CD4-positive, CD25-positive, alpha-beta regulatory T cell (primary cell): ENCODE measurements at places on chromosomes 3 and 15. TPM values are rescaled to one million over a fixed set of nuclear protein-coding genes. Genes with fewer than 3 reads are reported as not detected.

DNA sequence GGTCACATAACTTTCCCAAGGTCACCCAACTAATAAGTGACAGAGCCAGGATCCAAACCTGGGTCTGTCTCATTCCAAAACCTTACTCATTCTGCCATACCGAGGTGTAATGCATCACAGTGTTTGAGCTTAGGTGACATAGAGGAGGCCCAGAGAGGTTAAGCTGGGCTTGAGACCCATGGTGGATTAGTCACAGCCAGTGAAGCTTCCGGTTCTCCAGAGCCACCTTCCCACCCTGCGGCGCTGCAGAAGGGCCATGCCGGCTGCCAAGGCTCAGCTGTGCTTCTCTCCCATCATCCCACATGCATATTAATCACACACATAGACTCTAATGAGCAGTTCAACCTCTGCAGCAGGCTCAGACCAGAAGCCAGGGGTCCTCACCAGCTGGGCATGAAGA is 42.2 kb downstream of the SPSB4 start:
- DNase-seq: no peak

ROPN1 gene
- polyA plus RNA-seq: not detected

DNA sequence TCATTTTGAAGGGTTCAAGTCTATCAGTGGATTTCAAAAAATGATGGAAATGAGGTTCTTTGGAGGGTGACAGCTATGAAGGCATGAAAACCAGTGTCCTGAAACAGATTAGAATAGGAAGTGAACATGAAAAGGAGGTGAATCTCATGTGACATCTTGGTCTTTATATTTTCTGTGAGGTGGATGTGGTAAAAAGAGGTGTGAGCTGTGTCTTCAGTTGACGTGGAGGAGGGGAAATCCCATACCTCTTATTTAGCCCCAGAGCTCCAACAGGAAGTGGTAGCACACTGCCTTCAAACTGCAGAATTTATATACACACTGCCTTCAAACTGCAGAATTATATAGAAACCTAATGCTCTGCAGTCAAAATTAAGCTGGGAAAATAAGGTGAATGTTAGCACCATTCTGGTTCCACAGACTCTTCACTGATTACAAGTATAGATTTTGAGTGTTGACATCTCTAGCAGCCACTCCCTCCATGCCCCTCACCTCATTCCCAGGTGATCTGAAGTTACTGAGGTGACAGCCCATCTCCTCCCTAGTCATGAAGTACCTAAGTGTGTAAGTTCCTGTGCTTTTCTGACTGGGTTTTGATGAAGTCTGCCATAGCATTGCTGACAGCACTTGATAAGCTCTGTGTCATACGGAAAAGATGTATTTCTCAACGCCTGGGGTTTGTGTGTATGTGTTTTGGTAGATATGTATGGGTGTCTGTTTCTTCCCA is 2.7 kb downstream of the RAB8B start:
- DNase-seq: peak; percentile 63

SYNM gene
- polyA plus RNA-seq: not detected

DNA sequence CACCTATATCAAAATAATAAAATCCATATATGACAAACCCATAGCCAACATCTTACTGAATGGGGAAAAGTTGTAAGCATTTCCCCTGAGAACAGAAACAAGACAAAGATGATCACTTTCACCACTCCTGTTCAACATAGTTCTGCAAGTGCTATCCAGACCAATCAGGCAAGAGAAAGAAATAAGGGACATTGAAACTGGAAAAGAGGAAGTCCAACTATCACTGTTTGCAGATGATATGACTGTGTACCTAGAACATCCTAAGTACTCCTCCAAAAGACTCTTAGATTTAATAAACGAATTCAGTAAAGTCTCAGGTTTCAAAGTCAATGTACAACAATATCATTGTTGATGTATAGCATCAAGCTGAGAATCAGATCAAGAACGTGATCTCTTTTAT is 35.6 kb upstream of the FGF7 start:
- no peak for DNase-seq

GRCh38 chr3:42823351-42823750 is 14.1 kb downstream of the ACKR2 start:
- no peak for DNase-seq

DNA sequence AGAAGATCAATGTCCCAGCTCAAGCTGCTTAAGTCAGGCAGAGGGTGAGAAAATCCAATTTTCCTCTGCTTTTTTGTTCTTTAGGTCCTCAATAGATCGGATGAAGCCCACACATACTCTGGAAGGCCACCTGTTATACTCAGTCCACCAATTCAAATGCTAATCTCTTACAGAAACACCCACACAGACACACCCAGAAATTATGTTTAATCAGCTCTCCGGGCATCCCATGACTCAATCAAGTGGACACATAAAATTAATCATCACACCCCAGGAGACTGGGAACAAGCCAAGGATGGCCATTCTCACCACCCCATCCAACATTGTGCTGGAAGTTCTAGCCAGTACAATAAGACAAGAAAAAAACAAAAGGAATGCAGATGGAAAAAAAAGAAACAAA is 67.8 kb upstream of the SLC24A5 start:
- DNase-seq: no peak

DNA sequence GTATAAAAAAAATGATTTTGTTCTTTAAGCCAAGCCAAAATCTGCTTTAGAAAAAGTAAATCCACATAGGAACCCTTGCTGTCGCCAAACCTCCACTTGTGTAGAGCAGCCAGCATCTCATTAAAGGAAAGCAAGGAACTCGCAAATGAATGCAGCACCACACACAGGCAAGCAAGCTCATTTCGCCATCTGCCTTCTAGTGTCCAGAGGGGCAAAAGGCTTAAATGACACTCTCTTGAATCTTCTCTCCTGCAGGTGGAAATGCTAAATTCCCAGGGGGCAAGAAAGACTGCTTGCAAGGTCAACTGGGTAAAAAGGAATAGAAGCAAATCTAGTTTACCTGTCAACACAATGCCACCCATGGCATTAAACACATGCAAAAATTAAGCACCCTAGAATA is 2.4 kb downstream of the MB21D2 start:
- no peak for DNase-seq

- no peak for DNase-seq
Measured at GRCh38 chr3:183061391-183062172, 37.7 kb downstream of the MCCC1 start.

- peak; percentile 71 for DNase-seq
Measured at GRCh38 chr3:141413391-141413790, 45.1 kb downstream of the ZBTB38 start.

- DNase-seq: peak; percentile 76
Measured at GRCh38 chr15:78859971-78860719, 12.5 kb upstream of the MORF4L1 start.

GRCh38 chr3:114338651-114339357 is 45.0 kb downstream of the TIGIT start:
- peak; percentile 71 for DNase-seq

WDR73 gene
- 12.9 TPM for polyA plus RNA-seq

GRCh38 chr3:141556034-141556433 is 69.2 kb downstream of the RASA2 start:
- no peak for DNase-seq

- no peak for DNase-seq
Measured at GRCh38 chr15:73981761-73982221, 10.3 kb downstream of the STOML1 start.

DNA sequence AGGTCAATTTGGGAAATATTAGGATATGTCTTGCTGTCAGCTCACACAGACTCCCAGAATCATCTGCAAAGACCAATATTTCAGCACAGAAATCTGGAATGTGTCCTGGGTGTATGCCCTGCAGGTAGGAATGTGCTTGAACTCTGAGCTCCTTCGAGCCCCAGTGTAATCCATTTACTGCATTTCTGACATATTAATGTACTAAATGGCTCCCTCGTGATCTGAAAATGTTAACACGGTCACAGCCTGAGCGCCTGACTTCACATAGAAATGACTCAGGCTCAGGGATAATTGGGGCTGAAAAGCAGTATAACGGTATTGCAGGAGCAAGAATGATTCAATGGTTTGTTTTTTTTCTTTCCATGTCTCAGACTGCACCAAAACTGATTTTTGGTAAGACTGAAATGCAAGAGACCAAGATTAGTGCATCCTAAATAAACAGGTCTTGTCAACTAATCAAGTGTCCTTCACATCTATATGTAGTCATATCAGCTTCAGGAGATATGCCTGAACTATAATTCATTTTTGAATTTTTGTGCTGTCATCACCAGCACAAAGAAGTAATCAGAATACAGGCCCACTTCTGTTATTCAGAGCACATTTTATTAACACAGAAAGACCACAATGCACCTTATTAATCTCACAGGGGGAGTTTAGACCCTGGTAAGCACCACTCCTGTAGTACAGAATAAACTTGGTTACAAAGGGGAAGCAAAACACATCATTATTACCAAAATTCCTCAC is 49.8 kb downstream of the DCLK3 start:
- DNase-seq: no peak
